ENCODE measurements at places on chromosomes 1 and 21.

DNA sequence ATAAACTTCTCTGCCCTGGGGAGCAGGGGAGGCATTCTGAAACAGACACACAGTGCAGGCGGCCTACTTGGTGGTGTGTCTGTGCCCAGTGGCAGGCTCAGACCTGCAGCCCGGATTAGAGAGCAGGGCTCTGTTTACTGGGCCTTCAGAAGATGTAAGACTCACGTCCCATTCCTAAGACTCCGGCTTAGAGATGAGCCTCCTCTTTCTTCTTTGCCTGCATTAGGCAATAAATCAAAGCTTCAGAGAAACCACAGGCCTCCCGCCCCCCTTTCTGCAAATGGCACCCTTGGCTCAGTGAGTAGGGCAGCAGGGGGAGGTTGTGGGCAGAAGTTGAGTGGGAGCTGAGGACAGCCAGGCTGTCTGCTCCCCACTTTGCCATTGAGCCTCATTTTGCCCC is 35.8 kb downstream of the LGR6 start:
- no peak for DNase-seq

DNA sequence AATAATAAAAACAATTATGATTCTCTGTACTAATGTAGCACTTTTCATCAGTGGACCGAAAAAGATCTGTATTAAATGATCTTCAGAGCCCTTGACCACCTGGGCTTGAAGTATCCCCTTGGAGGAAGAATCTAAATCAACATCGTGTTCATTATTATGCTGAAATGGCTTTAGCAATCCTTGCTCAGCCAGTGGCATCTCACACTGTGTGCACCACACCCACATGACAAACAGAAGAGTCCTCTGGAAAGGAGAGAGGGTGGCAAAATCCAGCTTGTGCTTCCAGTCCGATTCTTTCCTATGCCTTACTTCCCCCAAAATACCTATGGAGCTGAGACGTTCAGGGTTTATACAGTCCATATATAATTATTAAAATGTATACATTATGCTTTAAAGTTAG is 318.5 kb upstream of the RUNX1 start:
- DNase-seq, result no peak

GRCh38 chr1:3247521-3248121 is 178.6 kb downstream of the PRDM16 start:
- DNase-seq, result no peak

GRCh38 chr1:202505356-202505755 is 156.9 kb downstream of the PPP1R12B start:
- DNase-seq, result no peak

GRCh38 chr1:184941410-184941733 is 32.9 kb downstream of the NIBAN1 start:
- DNase-seq, result no peak

- no peak for DNase-seq
These were observed 32.9 kb upstream of the AGPAT3 start for GRCh38 chr21:43832158-43832550.

DNA sequence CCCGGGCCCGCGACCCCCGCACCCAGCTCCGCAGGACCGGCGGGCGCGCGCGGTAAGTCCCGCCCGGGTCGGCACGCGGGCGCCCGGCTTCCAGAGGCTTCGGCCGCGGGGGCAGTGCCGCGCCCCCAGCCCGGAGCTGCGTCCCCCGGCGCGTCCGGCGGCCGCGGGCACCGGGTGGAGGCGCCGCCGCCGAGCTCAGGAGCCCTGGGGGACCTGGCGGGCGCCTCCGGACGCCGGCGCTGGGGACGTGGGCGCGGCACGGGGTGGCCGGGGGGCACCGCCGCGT is 227 bp downstream of the NBL1 start:
- DNase-seq, result no peak

GRCh38 chr1:155218854-155219591 is 10.5 kb downstream of the MTX1 start:
- no peak for DNase-seq

DNA sequence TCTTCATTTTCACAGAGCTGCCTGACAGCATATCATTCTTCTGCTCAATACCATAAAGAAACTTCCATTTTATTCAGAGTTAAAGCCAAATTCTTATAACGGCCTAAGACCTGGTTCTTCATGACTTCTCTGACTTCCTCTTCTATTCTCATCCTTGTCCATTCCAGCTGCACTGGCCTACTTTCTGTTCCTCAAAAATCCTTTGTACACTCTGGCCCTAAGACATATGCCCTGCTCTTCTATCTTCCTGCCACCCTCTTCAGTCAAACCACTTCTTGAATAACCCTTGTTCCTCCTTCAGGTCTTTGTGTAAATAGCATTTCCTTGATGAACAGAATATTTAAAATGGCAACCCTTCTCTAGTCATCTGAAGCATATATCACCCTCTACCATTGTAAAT is 1338.7 kb upstream of the ADGRL2 start:
- DNase-seq, result no peak

GRCh38 chr1:246550402-246550801 is 15.7 kb downstream of the TFB2M start:
- DNase-seq, result no peak

GRCh38 chr1:47703981-47704596 is 266.2 kb downstream of the FOXD2 start:
- no peak for DNase-seq

GRCh38 chr1:7039590-7040220 is 254.5 kb downstream of the CAMTA1 start:
- DNase-seq, result no peak

- no peak for DNase-seq
These were observed 368.8 kb upstream of the TMPRSS15 start for GRCh38 chr21:18772404-18772803.

- no peak for DNase-seq
These were observed 121.1 kb downstream of the LACTBL1 start for GRCh38 chr1:22851517-22851916.

GRCh38 chr21:38643404-38644023 is 145.2 kb upstream of the ERG start:
- DNase-seq, result no peak

DNA sequence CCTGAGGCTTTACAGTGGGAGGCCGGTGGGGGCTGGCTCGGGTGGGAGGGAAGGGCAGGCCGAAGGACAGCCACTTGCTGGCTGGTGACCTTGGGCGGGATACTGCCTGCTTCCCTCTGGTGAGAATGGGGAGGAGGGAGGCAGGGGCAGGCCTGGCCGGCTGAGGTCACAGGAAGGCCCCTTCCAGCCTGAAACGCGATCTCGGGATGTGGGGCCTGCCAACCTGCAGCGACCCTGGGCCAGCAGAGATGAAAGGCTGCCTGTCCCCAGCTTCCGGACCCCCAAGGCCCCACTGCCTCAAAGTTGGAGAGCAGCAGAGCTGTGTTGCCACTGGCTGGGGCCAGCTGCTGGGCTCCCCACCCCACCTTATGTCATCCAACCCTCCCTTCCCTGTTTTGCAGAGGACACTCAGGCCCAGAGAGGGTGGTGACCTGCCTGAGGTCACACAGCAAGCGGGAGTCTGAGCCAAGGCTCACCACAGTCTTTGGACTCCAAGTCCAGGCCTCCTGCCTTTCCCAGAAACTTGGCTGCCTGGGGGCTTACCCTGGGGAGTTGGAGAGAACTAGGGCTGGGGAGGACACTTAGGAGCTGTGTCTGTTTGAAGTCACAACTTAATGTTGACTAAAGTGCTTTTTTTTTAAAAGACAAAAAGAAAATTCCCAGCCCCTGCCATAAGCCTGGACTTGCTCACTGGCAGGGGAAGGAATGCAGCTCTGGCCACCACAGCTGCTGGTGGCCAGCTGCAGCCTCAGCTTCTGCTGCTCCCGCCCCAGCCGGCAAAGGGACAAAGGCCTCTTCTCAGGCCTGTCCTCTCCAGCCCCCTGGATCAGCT is 14.8 kb upstream of the WASF2 start:
- DNase-seq, result no peak

DNA sequence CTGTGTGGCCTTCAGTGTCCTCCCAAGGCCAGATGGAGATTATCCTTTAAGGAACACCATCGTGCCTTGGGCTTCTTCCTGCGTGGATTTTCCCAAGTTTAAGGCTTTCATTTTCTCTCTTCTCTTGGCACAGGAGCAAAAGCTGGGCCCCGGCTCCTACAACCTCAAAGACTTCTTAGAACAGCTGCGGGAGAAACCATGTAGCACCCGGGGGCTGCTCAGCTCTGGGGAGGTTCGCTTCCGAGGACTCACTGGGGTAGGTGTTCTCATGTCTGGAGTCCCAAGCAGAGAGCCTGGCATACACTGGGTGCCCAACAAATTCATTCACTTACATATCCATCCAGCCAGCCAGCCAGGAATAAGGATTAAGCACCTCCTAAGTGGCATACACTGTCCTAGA is 6.6 kb upstream of the TTC22 start:
- no peak for DNase-seq

- DNase-seq, result no peak
These were observed 58.1 kb downstream of the NRIP1 start for GRCh38 chr21:15006594-15007230.

- peak; percentile 56 for DNase-seq
These were observed 1.1 kb downstream of the ADGRB2 start for GRCh38 chr1:31762726-31763670.

- peak; percentile 38 for DNase-seq
These were observed 544 bp downstream of the ILDR2 start for GRCh38 chr1:166974647-166975345.

GRCh38 chr1:208120431-208120790 is 123.8 kb downstream of the PLXNA2 start:
- no peak for DNase-seq

- DNase-seq, result no peak
These were observed 835 bp upstream of the LCE1D start for GRCh38 chr1:152795686-152796085.

- DNase-seq, result no peak
These were observed 51.7 kb upstream of the DUSP10 start for GRCh38 chr1:221793439-221794078.

DNA sequence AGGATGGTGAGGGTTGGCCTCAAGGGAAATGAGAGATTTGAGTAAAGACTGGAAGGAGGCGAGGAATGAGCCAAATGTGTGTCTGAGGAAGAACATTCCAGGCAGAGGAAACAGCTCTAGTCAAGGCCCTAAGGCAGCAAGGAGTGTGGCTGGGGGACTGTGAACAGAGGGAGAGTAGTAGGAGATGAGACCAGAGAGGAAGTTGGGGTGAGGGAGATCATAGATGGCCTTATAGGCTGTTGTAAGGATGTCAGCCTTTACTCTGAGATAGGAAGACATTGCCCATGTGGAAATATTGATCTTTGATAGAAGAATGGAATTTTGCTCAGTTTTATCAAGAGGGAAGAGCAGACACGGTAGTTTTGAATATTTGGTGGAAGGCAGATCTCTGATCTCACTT is 55.2 kb upstream of the ARTN start:
- no peak for DNase-seq

DNA sequence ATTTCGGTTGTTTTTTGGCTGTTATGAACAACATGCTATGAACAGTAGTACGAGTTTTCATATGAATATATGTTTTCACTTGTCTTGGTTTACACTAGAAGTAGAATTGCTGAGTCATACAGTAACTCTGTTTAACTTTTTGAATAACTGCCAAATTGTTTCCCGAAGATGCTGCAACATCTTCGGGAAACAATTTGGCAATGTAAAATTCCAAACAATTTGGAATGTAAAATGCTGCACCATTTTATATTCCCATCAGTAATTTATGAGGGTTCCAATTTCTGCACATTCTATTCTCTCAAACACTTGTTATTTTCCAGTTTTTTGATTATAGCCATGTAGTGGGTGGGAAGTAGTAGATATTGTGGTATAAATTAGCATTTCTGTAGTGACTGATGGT is 11.6 kb downstream of the PCBP3 start:
- DNase-seq, result no peak

GRCh38 chr1:67166196-67166595 is at the start of gene IL23R:
IL23R (plus strand) TSS chr1:67166454; CDS start chr1:67168121, 1,667 bp downstream.
- DNase-seq, result peak; percentile 32

- DNase-seq, result no peak
These were observed 82.6 kb upstream of the GALNT2 start for GRCh38 chr1:229984310-229984991.

DNA sequence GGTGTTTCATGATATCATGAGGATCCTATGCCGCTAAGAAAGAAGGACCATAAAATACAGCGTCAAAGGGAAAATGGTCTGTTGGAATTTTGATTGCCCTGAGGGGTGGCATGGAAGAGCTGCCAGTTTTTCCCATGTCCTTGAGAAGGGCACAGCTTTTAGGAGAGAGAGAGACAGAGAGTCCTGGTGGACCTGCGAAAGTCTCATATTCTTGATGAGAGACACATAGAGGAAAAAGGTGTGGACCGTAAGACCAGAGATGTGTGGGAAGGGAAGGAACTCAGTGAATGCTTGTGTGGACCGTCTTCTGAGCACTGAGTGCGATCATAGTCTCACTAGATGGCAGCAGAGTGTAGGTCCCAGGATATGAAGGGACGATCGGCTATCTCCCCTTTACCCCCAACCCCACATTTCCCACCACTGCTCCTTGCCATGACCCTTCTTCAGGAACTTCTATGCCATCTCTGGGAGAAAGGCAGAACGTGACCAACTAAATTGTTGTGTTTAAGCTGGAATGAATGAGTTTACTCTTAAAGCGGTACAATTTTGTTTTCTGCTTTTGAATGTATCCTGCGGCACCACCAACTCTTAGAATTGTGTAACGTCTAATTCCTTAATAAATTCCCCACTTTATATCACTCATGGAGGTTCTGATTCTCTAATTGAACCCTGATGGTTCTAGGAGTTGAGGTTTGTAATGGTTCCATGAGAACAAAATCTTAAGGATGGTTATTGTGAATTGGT is 117.7 kb downstream of the CTH start:
- no peak for DNase-seq

DNA sequence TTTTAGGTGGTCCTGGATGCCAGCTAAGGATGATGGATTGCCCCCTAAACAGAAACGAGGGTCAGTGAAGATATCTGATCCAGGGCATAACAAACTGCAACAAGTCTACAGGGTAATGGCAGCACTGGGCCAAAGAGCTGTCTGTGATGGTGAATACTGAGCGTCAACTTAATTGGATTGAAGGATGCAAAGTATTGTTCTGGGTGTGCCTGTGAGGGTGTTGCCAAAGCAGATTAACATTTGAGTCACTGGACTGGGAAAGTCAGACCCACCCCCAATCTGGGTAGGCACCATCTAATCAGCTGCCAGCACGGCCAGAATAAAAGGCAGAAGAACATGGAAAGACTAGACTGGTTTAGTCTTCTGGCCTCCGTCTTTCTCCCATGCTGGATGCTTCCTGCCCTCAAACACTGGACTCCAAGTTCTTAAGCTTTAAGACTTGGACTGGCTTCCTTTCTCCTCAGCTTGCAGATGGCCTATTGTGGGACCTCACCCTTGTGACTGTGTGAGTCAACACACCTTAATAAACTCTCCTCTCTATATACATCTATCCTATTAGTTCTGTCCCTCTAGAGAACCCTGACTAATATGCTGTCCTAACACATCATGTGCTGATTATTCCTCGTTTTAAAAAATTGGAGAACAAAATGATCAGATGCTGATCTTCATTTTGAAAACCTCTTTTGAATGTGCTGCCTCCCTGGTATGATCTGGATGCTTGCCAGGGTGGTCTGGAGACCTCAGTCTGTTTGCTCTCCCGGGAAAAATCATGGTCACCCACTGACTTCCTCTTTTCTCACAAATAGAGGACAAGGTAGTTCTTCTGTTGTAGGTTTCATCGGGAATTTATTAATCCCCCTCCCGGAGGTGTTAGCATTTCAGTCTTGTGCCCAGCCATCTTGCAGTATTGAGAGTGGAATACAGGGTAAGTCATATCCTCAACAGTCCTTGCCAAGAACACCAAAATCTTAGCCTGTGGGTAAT is 234.7 kb downstream of the SETD4 start:
- no peak for DNase-seq

All from activated T-helper 9 cell treated with anti-CD3 and anti-CD28 coated beads, Interleukin-2, amount 50 U/mL, for 16 hours (primary cell).